Transverse colon (tissue), 4 donors: ENCODE measurements at places on chromosomes 7 and 10. TPM values are rescaled to one million over a fixed set of nuclear protein-coding genes. Genes with fewer than 3 reads are reported as not detected.

OPALIN gene
- total RNA-seq: not detected

CPA1 gene
- not detected for total RNA-seq

CYTH3 gene
- total RNA-seq: 16.2 TPM

YWHAG gene
- total RNA-seq: 35.9 TPM

DPP6 gene
- total RNA-seq: 7.9 TPM

PVRIG gene
- total RNA-seq: not detected

SMKR1 gene
- total RNA-seq: not detected

GIMAP7 gene
- 11.9 TPM for total RNA-seq

BICC1 gene
- total RNA-seq: 0.60 TPM

ADCYAP1R1 gene
- 2.2 TPM for total RNA-seq

RAMP3 gene
- 18.7 TPM for total RNA-seq

C7orf33 gene
- not detected for total RNA-seq

MRM2 gene
- 13.8 TPM for total RNA-seq

ACSM6 gene
- not detected for total RNA-seq

LOXL4 gene
- 6.4 TPM for total RNA-seq

THSD7A gene
- total RNA-seq: 1.9 TPM

RNF32 gene
- total RNA-seq: 1.1 TPM

TAC1 gene
- not detected for total RNA-seq

AQP1 gene
- 98.3 TPM for total RNA-seq

MKX gene
- not detected for total RNA-seq

NUTM2E gene
- total RNA-seq: not detected

LRRC18 gene
- not detected for total RNA-seq

ZNF212 gene
- total RNA-seq: 9.3 TPM

HOXA13 gene
- 29.7 TPM for total RNA-seq

CACUL1 gene
- total RNA-seq: 21.3 TPM

TAS2R16 gene
- not detected for total RNA-seq

PARP12 gene
- total RNA-seq: 86.6 TPM

FAM20C gene
- total RNA-seq: 10.5 TPM

WNT8B gene
- not detected for total RNA-seq
